ENCODE measurements at places on chromosomes 7 and 10.

- DNase-seq: no peak
These were observed 340.5 kb downstream of the PTPRN2 start for GRCh38 chr7:158246960-158247673.

- no peak for DNase-seq
These were observed 90.4 kb upstream of the LRRTM3 start for GRCh38 chr10:66835400-66835799.

GRCh38 chr7:95682913-95683312 lies 86.6 kb upstream of the PDK4 start:
- DNase-seq: no peak

- no peak for DNase-seq
These were observed 5.0 kb downstream of the SEPTIN7 start for GRCh38 chr7:35805876-35806275.

- DNase-seq: no peak
These were observed 159.0 kb upstream of the NRP1 start for GRCh38 chr10:33493497-33493896.

GRCh38 chr7:157412021-157412443 lies 75.2 kb downstream of the DNAJB6 start:
- DNase-seq: no peak

DNA sequence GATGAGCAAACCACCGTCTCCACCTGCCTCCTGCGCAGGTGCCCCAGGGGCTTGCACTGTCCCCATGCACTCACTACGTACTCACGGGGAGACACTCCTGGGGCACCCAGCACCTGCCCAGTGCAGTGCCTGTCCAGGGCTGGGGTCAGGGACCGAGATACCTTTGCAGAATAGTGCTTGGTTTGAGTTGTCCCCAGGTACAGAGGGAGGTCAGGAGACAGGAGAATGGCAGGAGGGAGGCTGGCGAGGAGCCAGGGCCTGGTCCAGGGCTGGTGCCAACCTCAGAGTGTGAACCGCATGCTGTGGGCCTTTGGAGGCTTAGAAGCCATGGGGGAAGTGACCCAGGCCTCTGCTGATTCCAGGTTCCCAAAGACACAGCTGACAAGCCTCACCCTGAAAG lies 110.1 kb upstream of the GPR26 start:
- DNase-seq: no peak

- no peak for DNase-seq
These were observed 25.2 kb downstream of the IRF5 start for GRCh38 chr7:128962899-128963298.
